ENCODE measurements at places on chromosomes 3 and 15. TPM values are rescaled to one million over a fixed set of nuclear protein-coding genes. Genes with fewer than 3 reads are reported as not detected.

Gene VWA5B2
- 0.44 TPM for total RNA-seq

Gene ANKRD34C
- total RNA-seq, result not detected

Gene HHATL
- not detected for total RNA-seq

Gene MYNN
- 9.8 TPM for total RNA-seq

Gene RNU6-1
- total RNA-seq, result not detected

Gene RTF1
- 25.3 TPM for total RNA-seq

Gene PCOLCE2
- 33.5 TPM for total RNA-seq

Gene CTXN2
- not detected for total RNA-seq

Gene SLC26A6
- total RNA-seq, result 12.8 TPM

Gene ZNF660
- not detected for total RNA-seq

Gene CLDN18
- total RNA-seq, result not detected

Gene PPP2R3A
- total RNA-seq, result 4.5 TPM

Gene ST8SIA2
- total RNA-seq, result 0.41 TPM

Gene SCAMP5
- 11.2 TPM for total RNA-seq

Gene CDC25A
- 12.3 TPM for total RNA-seq

Gene ZNF385D
- total RNA-seq, result not detected

Gene UNC13C
- total RNA-seq, result not detected

Gene KLHL6
- total RNA-seq, result not detected

Gene TRIM42
- total RNA-seq, result not detected

Gene TKT
- 1,888 TPM for total RNA-seq

Gene CD80
- total RNA-seq, result not detected

Gene ASB14
- total RNA-seq, result not detected

Gene EXD1
- total RNA-seq, result not detected

Gene GAP43
- not detected for total RNA-seq

Measured in A549 treated with RU486 at 1 μM for 4 hours (cell line).